CD4-positive, alpha-beta T cell (primary cell): ENCODE measurements at places on chromosomes 4 and X. TPM values are rescaled to one million over a fixed set of nuclear protein-coding genes. Genes with fewer than 3 reads are reported as not detected.

GRCh38 chr4:78772526-78773091 is 3.5 kb upstream of the BMP2K start:
- no peak for DNase-seq

GRCh38 chr4:26201120-26201519 is 119.7 kb upstream of the RBPJ start:
- no peak for DNase-seq

GRCh38 chr4:171983935-171984805 is 171.0 kb downstream of the GALNTL6 start:
- DNase-seq, result no peak

GRCh38 chr4:185865901-185866328 is 53.9 kb upstream of the SORBS2 start:
- no peak for DNase-seq

DNA sequence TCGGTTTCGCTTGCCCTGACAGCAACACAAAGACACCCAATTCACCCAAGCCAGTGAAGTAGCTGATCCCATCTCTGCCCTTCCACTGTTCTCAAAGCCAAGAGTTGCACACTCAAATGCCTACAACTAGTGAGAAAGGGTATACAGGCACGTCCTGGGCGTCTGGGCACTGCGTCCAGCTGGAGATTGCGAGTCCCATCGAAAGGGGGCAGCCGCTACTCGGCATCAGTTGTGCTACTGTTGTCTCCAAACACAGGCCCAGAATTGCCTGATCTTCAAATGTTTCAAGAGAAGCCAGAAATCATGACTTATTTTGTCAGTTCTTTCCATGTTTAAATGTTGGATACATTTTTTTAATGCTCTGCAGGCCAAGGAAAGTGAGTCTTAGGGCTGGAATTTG is 487.8 kb downstream of the BCOR start:
- DNase-seq, result no peak

- no peak for DNase-seq
These were observed 375.5 kb downstream of the NAF1 start for GRCh38 chr4:162791226-162791625.

GRCh38 chr4:99614491-99614890 is 39.9 kb downstream of the MTTP start:
- no peak for DNase-seq

- no peak for DNase-seq
These were observed 456.2 kb downstream of the FAT4 start for GRCh38 chr4:125770814-125771398.

- no peak for DNase-seq
These were observed 26.7 kb upstream of the RBM47 start for GRCh38 chr4:40656201-40656863.

DNA sequence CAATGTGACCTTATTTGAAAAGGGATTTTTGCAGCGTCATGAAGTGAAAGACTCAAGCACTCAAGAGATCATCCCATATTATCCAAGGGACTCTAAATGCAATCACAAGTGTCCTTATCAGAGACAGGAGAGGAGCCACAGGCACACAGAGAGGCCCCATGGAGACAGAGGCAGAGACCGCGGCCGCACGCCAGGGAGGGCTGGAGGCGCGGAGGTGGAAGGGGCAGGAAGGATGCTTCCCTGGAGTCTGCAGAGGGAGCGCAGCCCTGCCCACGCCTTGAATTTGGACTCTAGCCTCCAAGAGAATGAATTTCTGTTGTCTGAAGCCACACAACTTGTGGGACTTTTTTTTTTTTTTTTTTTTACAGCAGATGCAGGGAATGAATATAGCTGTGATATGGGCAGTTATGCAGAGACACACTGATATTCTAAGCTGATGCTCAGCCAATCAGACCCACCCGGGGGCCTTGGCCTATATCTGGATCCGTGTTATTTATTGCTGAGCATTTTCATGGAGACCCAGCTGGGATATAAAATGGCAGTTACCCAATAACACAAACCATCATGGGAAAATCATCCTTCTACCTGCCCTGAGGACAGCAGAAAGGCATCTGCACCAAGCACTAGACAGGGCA is 244.8 kb upstream of the PSAPL1 start:
- DNase-seq, result no peak

DNA sequence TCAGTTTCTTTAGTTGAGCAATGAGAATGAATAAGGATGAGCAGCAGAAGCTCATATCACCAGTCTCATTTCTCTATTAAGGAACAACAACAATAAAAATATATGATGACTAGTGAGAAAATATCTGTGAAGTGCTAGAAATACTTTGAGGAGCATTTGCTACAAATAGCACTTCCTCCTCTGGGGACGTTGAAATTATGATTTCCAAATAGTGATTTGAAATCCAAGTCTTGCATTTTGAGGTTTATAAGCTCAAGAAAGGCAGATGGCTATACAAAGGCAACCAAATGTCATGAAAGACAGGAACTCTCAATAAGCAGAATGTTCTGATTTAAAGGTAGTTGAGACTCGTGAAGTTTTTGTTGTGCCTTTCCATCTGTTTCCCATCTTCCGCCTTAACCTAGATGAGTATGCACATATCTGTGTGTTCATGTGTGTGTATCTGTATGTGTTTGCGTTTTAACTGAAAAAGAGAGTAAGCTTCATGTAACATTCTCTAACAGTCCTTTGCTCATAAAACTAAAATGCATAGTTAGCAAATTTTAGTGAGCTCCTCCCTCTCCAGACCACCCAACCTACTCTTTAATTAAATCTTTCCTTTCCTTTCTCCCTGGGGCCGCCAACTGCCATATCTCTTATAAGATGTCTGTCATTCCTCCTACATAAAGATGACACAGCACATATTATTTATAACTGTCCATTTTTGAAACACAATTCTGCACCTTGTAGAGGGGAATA is 222.6 kb upstream of the RASGEF1B start:
- DNase-seq, result no peak

DNA sequence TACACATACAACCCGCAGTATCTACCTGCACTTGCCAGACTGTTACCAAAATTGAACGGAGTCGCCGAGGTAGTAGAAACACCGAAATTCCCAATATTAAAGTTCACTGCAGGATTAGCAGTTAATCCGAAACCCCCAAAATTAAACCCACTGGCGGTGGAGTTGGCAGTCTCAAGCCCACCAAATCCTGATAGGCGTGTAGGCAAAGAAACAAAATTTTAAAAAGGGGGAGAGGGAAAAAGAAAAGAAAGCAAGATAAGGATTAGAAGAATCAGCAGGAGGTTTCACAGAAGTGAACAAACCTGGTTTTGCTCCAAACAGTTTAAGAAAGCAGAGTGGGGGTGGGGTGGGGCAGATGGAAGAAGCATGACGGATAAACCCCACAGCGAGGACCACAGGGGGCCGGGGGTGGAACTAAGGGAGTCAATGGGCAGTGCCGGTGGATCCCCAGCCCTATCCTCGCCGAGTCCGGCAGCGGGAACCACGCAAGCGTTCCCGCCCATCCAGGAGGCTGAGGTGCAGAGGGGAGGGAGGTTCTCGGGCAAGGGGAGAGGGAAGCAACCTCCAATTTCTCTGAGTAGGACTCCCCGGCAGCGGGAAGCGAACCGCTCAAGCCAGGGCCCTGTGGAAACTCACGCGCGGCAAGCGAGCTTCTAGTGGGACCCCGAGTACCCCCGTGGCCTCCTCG is 599 bp downstream of the NUP54 start:
- peak; percentile 9 for DNase-seq

DNA sequence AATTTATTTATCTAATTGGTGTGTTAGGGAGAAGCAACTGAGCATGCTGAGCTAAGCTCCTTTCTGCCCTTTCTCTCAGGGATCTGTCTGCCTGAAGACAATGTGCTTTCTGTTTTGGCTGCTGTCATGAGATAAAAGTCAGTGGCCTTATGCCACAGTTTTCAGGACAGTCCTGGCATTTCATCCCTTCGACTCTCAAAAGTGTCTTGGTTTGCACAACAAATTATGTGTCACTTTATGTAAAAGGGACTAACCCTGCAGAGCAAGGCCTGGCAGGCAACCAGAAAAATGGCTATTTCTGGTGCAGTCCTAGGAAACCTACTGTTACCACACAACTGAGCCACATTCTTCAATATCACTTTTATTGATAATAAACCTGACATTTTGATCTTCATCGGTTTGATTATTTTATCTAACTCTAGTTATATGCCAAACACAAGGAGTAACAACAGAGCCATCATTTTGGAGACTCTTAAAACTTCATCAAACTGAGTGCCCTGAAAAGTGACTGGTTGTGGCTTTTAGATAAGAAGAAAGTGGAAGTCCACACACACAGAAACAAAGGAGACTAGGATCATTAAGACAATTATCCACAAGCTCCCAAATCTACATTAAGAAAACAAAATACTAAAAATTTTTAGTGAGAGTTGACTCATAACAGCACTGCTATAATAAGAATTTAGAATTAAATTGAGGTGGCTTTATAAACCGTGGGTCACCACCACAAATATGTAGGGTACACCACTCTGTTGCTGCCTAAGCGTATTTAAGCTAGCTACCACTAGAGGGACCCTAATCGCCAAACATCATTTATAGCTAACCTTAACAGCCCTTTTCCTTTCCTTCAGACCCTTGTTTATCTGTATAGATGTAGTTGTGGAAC is 95.9 kb upstream of the PTPN13 start:
- no peak for DNase-seq

DNA sequence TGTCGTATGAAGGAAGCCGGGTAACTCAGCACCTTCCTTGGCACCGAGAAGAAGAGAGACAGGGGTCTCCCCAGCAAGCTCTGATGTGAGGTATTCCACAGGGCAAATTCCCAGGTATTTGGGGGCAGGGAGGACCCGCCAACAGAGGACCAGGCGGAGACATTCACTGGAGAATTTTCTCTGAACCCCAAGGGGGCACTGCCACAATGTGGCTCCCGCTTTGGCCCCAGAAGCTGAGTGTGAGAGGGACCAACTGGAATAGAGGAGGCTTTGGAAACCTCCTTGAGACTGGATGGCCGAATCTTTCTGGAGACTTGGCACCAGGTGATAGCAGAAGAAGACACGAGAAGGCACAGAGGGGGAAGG is 735 bp upstream of the GABRE start:
- DNase-seq, result no peak

Gene FATE1
- total RNA-seq, result not detected

Gene PCDH18
- total RNA-seq, result not detected

Gene RHOXF1
- total RNA-seq, result 0.45 TPM

Gene PPP1R2C
- total RNA-seq, result not detected

Gene ARHGAP10
- 5.6 TPM for total RNA-seq

Gene DNAAF6
- total RNA-seq, result not detected
